RWPE1 (cell line): ENCODE measurements at places on chromosomes 16 and 17.

GRCh38 chr17:37674511-37674910, 31.3 kb upstream of the DDX52 start:
- DNase-seq: no peak

DNA sequence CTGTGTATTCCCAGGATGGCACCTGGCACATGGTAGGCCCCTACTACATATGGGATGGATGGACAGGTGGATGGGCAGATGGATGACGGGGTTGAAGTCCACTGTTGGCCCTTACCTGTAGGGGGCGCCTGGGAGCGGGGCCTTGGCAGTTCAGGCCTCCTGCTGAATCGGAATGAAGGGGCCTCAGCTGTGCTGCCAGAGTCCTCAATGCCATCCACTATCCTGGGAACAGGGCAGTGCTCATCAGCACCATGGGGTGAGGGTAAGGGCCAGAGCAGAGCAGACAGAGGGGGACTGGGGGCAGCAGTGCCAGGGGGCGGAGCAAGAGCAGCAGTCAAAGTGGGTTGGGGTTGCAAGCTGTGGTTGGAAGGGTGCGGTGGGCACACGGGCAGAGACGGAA, 8.3 kb upstream of the RAB5C start:
- no peak for DNase-seq

DNA sequence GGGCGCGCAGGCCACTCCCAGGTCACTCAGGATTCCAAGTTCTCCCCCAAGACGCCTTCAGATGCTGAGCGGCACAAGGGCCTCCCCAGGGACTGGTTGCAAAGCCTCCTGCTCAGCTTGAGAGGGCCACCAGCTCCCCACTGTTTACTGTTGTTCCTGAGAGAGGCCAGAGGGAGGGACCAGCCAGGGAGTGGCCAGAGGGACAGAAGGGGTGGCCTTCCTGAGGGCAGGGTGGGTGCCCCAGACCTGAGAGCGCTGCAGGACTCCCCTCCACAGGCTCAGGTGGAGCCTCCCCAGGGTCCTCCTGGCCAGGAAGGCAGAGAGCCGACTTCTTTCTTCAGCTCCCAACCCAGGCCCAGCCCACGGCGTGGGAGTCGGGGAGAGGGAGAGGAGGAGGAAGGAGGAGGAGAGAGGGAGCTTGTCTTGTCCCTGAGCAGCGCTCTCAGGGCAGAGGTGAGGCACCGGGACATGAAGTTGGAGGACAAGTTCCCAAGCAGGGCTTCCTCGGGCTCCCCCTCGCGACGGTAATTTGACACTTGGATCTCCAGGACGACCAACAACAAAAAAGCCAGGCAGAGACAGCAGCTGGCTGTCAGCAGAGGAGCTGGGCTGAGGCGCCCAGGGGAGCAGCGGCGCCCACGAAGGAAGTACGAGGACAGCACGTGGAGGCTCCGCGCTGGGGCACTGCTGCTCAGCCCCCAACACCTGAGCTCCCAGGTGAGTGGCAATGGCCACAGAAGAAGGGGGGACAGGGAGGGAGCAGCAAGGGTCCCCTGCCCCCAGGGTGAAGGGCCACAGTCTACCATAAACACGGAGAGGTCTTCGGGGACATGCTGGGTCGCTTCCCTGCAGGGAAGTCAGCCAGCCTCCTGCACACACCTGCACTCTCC, 497 bp downstream of the SMIM5 start:
- peak; percentile 89 for DNase-seq

- peak; percentile 32 for DNase-seq
These were observed 7.2 kb downstream of the DLX3 start for GRCh38 chr17:49987681-49988441.

DNA sequence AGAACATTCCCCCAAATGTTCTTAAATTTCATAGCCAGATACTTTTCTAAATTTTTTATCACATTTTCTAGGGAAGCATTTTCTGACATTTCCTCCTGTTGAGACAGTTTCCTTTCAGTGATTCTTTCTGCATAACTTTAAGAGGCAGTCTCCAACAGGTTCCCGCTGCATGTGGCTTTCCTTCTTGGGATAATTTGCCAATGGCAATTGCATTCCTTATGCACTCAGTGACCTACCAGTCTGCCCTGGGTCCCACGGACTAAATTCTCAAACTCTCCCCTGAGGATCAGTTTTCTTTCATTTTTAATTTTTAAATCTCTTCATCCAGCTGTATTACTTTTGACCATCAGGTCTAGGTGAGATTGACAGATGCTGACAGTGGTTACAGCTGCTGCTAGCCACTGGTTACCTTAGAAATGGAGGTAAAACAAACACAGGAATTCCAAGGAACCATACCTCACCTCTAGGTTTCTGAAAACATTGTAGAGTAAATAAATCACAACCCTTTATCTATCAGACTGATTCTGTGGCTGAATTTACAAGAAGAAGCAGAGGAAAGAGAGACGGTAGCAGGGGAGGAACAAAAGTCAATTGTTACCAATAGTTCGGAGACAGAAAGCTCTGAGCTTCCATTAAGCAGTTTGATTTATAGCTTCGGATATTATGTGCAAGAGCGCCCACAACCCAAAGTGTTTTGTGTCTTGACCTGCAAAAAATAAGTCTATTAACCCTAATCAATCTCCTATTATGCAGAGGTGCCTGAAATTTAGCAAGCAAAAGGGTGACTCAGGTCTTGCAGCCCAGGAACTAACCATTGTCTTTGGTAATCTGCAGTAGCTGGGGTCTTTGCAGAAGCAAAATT, 216.0 kb downstream of the PMP22 start:
- DNase-seq: no peak
